ENCODE measurements at places on chromosomes 5 and 9.

DNA sequence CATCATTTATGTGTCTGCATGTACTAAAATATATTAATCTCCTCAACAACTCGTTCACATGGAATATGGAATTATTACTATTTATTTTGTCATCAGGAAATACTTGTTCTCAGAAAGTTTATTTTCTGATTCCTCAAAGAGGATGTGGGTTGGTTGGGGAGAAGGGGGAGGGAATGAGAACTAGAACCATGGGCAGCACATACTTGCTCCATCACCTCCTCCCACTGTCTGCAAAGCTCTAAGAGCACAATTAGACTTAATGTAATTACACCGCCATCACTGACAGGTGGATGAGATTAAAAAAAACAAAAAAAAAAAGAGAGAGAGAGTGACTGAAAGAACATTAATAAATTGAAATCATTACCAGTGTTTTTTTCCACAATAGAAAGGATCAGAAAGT, 98.2 kb downstream of the OXCT1 start:
- no peak overlapping the region for H3K27ac ChIP-seq
- no peaks in the 10 kb centered on the region for H3K36me3 ChIP-seq
- peaks cover 22% of the 10 kb centered on the region for H3K4me1 ChIP-seq
- no peak for DNase-seq

GRCh38 chr5:167008705-167009104, 1282.7 kb upstream of the WWC1 start:
- H3K36me3 ChIP-seq, result no peaks in the 10 kb centered on the region
- no peak for DNase-seq
- H3K27me3 ChIP-seq, result no peaks in the 10 kb centered on the region

DNA sequence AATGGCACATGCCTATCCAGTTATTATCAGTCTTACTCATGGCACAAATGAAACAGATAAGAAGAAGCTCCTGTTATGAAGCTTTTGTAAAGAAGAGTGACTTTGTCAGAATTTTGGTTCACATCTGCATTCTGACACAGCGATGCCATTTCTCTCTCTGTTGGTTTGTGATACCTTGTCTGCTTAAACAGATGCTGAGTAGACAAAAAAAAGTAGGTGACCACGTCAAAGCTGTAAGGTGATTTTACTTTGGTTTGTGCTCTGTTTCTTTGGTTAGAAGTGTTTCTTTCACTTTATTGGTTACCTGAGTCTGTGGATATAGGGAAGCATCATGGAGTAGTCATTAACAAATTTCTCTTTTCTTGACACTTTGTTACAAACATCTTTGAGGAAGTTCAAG, 422.3 kb upstream of the ADAMTSL1 start:
- H3K27me3 ChIP-seq, result no peaks in the 10 kb centered on the region
- peaks cover 18% of the 10 kb centered on the region for H3K4me1 ChIP-seq

- no peak overlapping the region for H3K27ac ChIP-seq
- no peaks in the 10 kb centered on the region for H3K4me1 ChIP-seq
- DNase-seq, result no peak
- no peak overlapping the region for H3K4me3 ChIP-seq
- no peaks in the 10 kb centered on the region for H3K36me3 ChIP-seq
- no peaks in the 10 kb centered on the region for H3K27me3 ChIP-seq
Observed at GRCh38 chr5:16924206-16924605, 11.9 kb downstream of the MYO10 start.

DNA sequence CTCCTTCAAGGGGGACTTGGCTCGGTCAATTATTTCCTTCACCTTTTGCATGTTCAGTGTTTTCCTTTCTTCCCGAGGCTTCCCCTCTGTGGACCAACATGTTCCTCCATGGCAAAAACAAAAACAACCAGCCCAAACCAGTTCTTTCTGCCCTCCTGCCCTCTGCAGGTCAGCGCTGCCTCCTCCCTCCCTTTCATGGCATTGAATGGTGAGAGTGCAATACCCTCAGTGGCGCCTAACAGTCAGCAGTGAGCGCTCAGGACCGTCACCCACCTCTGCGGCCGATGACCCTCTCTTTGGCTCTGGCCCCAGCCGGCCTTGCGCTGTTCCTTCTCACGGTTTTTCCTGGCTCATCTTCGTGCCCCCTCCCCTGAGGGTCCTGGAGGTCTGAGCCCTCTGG, 34.4 kb upstream of the GNE start:
- no peaks in the 10 kb centered on the region for H3K27me3 ChIP-seq
- H3K36me3 ChIP-seq, result no peaks in the 10 kb centered on the region
- DNase-seq, result no peak
- H3K4me1 ChIP-seq, result no peaks in the 10 kb centered on the region

GRCh38 chr5:132979367-132979940, 16.0 kb upstream of the AFF4 start:
- H3K4me1 ChIP-seq, result no peaks in the 10 kb centered on the region
- H3K36me3 ChIP-seq, result no peaks in the 10 kb centered on the region
- H3K4me3 ChIP-seq, result no peak overlapping the region
- H3K27ac ChIP-seq, result no peak overlapping the region
- DNase-seq, result no peak

GRCh38 chr5:130762031-130762430, 403.0 kb downstream of the HINT1 start:
- H3K36me3 ChIP-seq, result no peaks in the 10 kb centered on the region
- no peak overlapping the region for H3K27ac ChIP-seq
- no peak overlapping the region for H3K4me3 ChIP-seq
- DNase-seq, result no peak

GRCh38 chr5:103425686-103426454, 136.7 kb downstream of the NUDT12 start:
- no peak for DNase-seq
- no peak overlapping the region for H3K27ac ChIP-seq
- H3K36me3 ChIP-seq, result no peaks in the 10 kb centered on the region

DNA sequence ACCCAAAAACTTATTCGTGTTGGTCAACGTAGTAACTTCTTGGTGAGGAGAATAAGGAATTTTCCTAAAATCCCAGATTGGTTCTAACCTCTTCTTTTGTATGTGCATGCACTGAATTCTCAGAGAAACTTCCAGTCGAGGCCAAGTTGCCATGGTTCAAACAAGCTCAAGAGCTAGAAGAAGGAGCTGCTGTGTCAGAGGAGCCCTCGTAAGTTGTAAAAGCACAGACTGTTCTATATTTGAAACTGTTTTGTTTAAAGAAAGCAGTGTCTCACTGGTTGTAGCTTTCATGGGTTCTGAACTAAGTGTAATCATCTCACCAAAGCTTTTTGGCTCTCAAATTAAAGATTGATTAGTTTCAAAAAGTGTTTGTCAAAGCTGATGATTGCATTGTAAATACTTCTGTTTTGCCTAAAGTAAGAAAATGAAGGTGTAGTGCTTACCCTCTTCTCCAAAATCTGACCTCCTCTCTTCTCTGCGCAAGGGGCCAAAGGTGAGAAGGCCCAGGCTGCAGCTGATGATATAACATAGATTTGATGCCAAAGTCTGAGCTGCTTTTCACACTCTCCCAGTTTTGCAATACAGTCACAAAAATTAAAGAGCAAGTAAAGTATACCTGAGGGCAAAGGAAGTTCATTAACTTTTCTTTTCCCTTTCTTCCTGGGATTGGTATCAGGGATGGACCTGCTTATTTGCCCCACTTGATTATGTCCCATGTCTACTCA, 210.8 kb downstream of the ADAMTSL1 start:
- no peak overlapping the region for H3K4me3 ChIP-seq
- H3K36me3 ChIP-seq, result no peaks in the 10 kb centered on the region
- H3K4me1 ChIP-seq, result peaks cover 23% of the 10 kb centered on the region
- no peak for DNase-seq

- H3K36me3 ChIP-seq, result no peaks in the 10 kb centered on the region
- no peak for DNase-seq
- no peaks in the 10 kb centered on the region for H3K4me1 ChIP-seq
- no peak overlapping the region for H3K4me3 ChIP-seq
- H3K27ac ChIP-seq, result no peak overlapping the region
Observed at GRCh38 chr9:26264709-26265601, 586.7 kb upstream of the TUSC1 start.

DNA sequence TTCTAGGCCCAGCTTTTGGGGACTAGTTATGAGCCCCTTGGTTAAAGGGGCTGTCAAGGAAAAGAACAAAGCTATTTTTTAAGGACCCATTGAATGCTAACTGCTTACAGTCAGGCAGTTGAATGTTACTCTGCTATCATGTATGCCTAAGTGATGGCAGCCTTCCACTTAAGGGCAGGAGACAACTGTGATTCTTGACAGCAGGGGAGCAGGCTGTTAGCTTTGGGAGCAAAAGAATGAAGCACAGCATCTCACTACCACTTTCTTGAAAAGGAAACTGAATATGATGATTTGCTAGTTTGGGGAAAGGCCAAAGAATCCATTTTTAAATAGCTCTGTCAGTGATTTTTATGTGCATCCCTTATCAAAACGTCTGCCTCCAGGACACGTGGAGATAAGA, 221.6 kb downstream of the SH3GL2 start:
- no peak overlapping the region for H3K4me3 ChIP-seq
- no peak for DNase-seq
- no peaks in the 10 kb centered on the region for H3K27me3 ChIP-seq
- no peak overlapping the region for H3K27ac ChIP-seq
- no peaks in the 10 kb centered on the region for H3K4me1 ChIP-seq

DNA sequence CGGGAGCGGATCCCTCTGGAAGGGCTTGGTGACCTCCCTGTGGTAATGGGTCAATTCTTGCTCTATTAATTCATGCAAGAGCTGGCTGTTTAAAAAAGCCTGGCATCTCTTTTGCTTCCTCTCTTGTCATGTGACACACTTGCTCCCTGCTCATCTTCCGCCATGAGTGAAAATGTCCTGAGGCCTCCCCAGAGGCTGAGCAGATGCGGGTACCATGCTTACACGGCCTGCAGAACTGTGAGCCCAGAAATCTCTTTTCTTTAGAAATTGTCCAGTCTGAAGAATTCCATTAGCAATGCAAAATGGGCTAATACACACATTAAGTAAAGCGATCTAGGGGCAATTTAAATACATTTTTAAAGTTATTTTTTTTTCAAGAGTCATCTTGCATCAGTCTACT, 48.7 kb upstream of the CDK20 start:
- H3K27ac ChIP-seq, result no peak overlapping the region
- H3K36me3 ChIP-seq, result no peaks in the 10 kb centered on the region
- DNase-seq, result no peak
- no peaks in the 10 kb centered on the region for H3K27me3 ChIP-seq

- peak within 1 kb of the TSS; percentile 100 for H3K27ac ChIP-seq
- no peaks in the 10 kb centered on the region for H3K27me3 ChIP-seq
- peaks cover 6% of the 10 kb centered on the region for H3K4me1 ChIP-seq
- H3K4me3 ChIP-seq, result peak within 1 kb of the TSS; percentile 88
- no peaks in the 10 kb centered on the region for H3K36me3 ChIP-seq
Observed at GRCh38 chr9:3525836-3526164, at the start of gene RFX3. Gene RFX3 (minus strand): TSS chr9:3526001. CDS start chr9:3395588, 130,413 bp downstream.

Measured in thoracic aorta (tissue), 2 donors.